ENCODE measurements at places on chromosomes 4 and X. TPM values are rescaled to one million over a fixed set of nuclear protein-coding genes. Genes with fewer than 3 reads are reported as not detected.

DOK7 gene
- 35.9 TPM for total RNA-seq

RHOXF2B gene
- total RNA-seq: not detected

AR gene
- 33.5 TPM for total RNA-seq

CPZ gene
- not detected for total RNA-seq

SATL1 gene
- total RNA-seq: not detected

CFP gene
- total RNA-seq: 1.6 TPM

CXorf38 gene
- 11.9 TPM for total RNA-seq

EPHA5 gene
- 0.05 TPM for total RNA-seq

Data from heart right ventricle (tissue), 16 donors.